Breast epithelium (tissue), 4 donors: ENCODE measurements at places on chromosomes 7 and 10.

DNA sequence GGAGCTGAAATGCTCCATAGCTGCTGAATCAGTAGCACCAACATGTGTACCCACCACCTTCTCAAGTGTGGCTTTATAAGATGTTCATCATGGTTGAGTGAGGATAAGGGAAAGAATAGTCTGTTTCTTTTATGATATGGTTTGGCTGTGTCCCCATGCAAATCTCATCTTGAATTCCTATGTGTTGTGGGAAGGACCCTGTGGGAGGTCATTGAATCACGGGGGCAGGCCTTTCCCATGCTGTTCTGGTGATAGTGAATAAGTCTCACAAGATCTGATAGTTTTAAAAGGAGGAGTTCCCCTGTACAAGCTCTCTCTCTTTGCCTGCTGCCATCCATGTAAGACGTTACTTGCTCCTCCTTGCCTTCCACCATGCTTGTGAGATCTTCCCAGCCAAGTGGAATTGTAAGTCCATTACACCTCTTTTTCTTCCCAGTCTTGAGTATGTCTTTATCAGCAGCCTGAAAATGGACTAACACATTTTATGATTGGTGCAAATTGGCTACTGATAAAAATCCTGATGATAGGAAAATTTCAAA is 799.9 kb downstream of the TNS3 start:
- DNase-seq: no peak

GRCh38 chr7:41436139-41436538 is 266.8 kb downstream of the INHBA start:
- DNase-seq: no peak

- DNase-seq: no peak
These were observed 1.3 kb downstream of the LCOR start for GRCh38 chr10:96833220-96834001.

DNA sequence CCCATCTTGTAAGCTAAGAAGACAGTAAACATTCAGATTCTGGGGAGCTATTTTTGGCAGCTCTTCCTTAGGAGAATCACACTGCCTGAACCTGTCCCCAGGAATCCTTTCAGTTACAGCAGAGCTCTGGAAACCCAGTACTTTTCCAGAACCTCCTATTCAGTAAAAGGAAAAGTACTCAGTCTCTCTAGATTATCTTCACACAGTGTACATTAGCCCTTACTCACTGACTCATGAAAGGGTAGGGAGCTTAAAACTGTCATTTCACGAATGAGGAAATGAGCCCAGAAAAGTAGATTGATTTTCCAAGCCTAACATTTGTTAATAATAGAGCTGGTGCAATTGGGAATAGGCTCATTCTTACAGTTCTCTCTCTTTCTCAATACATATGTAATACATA is 3.9 kb upstream of the CNNM1 start:
- DNase-seq: no peak

GRCh38 chr10:51748959-51749358 is 49.6 kb upstream of the CSTF2T start:
- DNase-seq: no peak

GRCh38 chr7:90453931-90454330 is 15.5 kb upstream of the PTTG1IP2 start:
- no peak for DNase-seq

- no peak for DNase-seq
These were observed 125.5 kb downstream of the CAMK1D start for GRCh38 chr10:12474727-12475412.

DNA sequence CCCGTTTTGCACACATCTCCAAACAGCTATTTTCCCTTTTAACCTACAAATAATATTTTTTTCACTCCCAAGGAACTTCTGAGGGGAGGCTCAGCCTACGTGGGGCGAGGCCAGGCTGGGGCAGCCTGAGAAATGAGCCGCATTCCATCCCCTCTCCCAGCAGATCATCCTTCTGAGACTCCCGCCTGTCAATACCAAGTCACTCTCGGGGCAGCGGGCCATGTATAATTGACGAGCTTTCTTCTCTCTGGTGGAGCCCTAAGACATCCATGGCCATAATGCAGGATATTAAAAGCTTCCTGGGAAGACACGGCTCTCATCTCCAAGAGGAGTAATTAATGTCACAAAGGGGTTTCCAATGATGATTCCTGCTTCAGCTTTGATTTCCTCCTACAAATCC is 37.8 kb upstream of the CHST15 start:
- DNase-seq: no peak

DNA sequence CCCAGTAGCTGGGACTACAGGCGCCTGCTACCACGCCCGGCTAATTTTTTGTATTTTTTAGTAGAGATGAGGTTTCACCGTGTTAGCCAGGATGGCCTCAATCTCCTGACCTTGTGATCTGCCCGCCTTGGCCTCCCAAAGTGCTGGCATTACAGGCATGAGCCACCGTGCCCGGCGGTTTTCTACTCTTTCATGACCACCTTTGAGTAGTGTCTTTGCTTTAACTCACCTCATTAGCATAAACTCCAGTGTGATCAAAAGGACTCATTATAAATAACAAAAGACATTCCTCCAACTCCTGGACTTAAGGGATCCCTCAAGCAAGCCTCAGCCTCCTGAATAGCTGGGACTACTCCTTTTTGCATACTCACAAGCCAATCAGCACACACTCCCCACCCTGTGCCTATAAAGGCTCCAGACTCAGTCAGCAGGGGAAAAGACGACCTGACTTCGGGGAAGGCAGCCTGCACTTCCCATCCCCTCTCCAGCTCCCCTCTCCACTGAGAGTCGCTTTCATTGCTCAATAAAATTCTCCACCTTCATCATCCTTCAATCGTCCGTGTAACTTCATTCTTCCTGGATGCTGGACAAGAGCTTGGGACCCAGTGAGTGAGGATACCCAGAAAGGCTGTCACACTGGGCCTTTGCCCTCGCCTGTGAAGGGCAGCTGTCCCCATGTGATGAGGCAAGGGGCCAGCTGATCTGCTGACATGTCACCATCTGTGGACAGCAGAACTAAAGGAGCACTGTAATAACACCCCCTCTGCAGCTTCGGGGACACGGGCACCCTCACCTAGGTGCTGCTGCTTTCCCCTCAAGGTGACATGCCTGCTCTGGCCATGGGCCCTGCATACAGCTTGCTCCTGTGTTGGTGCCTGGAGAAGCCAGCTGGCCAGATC is 35.0 kb upstream of the EIF4H start:
- no peak for DNase-seq

DNA sequence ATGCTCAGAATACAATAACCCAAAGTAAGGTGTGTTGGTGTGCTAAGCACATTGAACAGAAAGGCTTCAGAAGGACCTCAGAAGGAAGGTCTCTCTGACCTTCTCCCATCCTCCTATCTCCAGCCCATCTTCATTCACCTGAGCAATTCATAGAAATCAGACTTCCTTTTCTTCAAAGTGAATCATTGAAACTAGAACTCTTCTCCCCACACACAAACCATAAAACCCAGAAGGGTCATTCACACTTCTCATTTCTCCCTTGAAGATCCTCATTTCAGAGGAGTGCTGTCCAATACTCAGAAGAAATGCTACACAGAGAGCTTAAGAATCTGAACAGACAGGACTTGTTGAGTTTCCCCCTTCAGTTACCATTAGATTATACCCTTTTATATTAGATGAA is 89.5 kb downstream of the VWDE start:
- no peak for DNase-seq

DNA sequence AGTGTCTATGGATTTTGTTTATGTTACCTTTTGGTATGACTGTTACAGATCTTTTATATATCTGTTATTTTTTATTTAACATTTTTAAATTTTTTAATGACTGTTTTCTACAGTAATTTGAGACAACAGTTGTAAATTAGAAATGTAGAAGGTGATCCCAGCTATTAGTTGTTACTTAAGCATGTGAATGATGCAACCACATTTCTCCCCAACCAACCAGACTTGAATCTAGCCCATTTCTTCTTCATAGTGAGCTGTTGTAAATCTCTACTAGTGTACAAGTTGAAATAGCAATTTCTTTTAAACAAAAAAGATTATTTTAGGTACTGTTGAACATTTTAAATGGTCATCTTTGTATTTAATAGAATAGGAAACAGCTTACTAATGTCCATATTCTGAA is 18.0 kb downstream of the TMEM106B start:
- DNase-seq: no peak

- DNase-seq: no peak
These were observed 36.2 kb downstream of the MPP7 start for GRCh38 chr10:28266449-28267224.

GRCh38 chr10:114669648-114670047 is 11.6 kb upstream of the ABLIM1 start:
- no peak for DNase-seq

DNA sequence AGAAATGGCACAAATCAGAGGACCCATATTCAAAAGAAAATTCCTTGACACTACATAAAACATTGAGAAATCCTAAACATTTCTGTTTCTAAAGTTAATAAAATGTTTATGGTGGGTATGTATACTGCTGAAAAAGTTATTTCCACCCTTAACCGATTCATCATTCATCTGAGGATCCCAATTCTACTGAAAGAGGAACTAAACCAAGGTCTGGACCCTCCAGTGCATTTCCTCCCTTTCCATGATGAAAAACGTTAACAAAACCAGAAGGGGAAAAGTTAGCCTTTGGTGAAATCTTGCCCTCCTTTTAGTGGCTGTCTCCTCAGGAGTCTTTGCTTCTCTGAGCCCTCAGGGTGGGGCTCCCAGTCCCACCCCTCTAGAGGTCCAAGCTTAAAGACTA is 144.5 kb upstream of the ASAH2 start:
- DNase-seq: no peak

DNA sequence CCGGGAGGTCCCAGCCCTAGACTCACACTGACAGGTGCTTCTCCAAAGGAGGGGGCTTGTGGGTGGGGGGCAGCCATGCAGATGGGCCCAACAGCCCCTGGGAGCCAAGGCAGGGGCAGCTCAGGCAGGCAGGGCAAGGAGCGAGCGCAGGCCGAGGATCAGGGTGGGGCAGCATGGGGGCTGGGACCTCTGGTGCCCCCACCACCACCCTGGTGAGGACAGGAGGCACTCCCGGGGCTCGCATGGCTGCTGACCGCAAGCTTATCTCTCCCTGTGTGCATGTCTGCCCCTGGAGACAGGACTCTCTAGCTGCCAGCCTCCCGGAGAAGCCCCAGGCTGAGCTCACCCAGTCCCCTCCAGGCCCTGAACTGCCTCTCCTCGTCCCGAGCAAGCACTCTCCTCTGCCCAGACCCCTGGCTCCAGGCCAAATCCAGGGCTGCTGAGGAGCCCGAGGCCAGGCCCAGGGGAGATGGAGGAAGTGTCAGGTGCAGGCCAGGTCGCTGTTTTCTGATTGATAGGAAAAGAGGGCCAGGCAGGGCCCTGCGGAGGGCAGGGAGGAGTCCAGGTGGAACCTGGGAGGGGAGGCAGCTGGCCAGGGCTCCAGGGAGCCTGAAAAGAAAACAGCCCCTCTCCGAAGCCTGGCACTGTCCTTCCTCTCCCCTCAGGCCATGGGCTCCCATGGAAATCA is 39.0 kb downstream of the PDGFA start:
- DNase-seq: no peak

- DNase-seq: no peak
These were observed 45.3 kb downstream of the PRF1 start for GRCh38 chr10:70557086-70557845.

- DNase-seq: no peak
These were observed 35.4 kb downstream of the CDCA7L start for GRCh38 chr7:21910253-21910652.

DNA sequence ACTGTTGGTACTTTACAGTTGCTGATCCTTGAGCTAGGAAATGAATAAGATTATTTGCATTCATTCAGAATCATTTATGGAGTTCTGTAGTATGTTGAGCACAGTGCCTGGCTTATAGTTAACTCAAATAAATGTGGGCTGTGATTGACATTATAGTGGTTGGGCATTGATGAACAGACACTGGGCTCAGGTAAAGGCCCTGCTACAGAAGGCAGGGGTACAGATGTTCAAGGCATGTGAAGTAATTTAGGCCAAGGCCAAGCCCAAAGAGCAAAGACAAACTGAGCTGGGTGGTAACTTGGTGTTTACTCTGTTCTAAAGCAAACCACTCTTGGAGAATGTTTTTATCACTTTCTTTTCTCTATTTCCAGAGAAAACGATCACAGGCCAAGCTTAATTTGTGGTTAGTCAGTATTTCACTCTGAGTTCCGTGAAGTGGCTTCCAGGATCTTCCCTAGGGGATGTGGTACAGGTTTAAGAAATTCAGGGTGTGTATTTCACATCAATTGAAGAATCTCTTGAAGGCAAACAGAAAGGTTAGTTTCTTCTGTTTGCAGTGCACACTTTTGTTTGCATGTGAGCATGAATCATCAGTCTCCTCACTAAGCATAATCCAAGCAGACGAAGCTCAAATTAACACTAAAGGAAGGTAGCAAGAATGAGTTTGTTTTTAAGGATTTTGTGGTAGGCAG is 113.9 kb upstream of the PRR15 start:
- no peak for DNase-seq

- DNase-seq: no peak
These were observed 536 bp upstream of the POM121 start for GRCh38 chr7:72924386-72924732.

DNA sequence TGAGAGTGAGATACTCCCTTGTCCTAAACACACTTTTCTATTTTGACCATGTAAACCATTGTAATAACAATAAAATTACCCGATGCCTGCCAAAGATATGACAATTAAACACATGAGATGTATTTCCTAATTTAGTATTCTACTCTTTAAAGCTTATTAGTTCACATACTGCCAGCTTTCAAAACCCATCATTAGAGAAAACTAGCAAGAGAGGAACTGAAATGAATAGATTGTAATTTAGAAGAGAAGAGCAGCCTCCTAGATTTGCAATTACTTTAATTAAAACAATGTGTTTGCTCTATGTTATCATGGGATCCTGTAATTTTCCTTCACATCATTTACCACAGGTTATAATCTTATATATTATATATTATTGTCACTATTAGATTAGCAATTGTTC is 428.2 kb downstream of the THSD7A start:
- no peak for DNase-seq

DNA sequence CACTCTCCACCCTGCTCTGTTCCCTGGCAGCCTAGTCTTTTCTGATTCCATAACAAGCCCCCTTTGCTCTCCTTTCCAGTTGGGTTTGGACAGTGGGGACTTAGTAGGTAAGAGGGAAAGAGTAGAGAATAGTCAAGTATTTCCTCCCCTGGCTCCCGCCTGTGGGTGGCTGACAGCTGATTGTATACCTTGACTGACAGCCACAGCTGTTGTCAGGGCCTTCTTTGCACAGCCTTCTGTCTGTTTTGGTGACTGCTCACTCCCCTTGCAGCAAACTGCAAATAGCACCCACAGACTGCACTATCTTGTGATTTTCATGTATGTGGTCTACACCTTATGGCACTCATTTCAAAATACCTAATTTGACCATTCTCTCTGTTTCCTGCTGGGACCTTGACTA is 486.3 kb downstream of the ACTR3B start:
- no peak for DNase-seq
